Skeletal muscle cell (primary cell): ENCODE measurements at places on chromosomes 1 and 21.

- DNase-seq, result no peak
Measured at GRCh38 chr1:34409689-34410229, 233.1 kb downstream of the C1orf94 start.

- no peak for DNase-seq
Measured at GRCh38 chr1:208576425-208576824, 332.2 kb upstream of the PLXNA2 start.

DNA sequence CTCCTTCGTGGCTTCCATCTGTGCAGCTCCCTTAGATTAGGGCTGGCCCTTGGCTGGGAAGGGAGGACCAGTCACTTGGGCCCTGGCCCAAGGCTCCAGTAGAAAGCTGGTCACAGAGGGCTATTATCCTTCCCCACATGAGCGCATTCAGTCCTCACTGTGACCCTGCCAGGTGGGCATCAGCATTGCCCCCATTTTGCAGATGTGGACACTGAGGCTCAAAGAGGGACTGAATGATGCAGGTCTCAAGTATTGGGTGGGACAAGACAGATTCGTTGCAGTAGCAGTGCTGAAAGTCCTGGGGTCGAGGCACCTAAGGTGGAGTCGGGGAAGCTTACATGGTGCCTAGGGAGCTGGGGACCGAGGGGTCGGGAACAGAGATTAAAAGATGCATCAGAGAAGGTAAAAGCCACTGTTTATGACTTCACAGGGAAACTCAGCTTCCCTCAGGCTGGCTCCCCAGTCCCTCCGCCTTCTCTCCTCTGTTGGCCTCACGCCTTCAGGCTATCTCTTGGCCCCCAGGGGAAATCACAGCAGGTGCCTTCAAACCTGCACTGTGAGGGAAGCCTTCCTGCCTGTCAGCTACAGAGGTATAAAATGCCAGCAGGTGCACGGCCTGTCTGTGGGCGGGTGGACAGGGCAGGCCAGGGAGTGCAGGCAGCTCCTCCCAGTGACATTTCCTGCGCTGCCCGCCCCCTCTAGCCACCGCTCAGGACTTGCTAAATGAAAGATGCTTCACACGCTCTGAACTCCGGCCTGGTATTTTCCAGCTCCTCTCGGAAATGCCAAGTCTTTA lies 178.4 kb downstream of the GRIK3 start:
- no peak for DNase-seq

DNA sequence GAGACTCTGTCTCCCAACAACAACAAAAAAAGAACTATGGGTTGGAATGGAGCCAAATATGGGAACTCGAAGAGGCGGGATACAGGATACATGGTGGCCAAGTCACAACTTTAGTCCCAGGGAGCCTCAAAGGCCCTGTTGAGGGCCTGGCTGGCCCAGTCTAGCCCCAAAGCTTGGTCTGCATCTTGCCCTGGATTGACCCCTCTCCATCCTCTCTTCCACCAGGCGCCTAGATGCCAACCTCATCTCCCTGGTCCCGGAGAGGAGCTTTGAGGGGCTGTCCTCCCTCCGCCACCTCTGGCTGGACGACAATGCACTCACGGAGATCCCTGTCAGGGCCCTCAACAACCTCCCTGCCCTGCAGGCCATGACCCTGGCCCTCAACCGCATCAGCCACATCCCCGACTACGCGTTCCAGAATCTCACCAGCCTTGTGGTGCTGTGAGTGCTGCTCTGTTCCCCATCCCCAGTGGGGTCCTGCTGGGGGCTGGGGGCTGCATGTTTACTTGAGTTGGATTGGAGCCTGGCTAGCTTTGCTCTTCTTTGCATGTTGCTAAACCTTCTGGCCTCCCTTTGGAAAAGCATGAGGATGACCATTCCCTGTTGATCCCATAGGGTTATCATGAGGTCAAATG lies 65.5 kb downstream of the UBE2T start:
- DNase-seq, result no peak

- DNase-seq, result no peak
Measured at GRCh38 chr1:24451746-24452145, 36.1 kb downstream of the NIPAL3 start.

DNA sequence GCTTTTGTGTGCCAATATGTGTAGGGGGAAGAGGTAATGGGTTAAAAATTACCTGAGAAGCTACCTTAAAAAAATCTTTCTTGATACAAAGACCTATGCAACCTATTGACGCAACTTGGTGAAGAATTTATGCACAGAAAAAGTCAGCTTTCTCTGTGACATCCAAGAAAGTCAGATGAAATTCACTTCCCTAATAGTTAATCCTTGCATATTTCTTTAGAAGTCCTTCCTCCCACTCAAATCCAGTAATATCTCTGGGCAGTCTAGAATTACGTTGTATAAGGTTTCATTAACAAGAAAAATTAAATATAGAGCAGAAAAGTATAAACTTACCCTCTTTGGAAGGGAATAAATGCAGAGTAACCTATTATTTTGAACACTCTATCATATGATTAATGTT lies 2.9 kb downstream of the UBAP2L start:
- no peak for DNase-seq
